ENCODE measurements at places on chromosomes 1 and 21. TPM values are rescaled to one million over a fixed set of nuclear protein-coding genes. Genes with fewer than 3 reads are reported as not detected.

- DNase-seq: no peak
Observed at GRCh38 chr1:179178950-179179349, 50.5 kb downstream of the ABL2 start.

GRCh38 chr1:63033211-63033610 lies 249.3 kb downstream of the ATG4C start:
- DNase-seq: no peak

The TMPRSS15 gene
- not detected for polyA plus RNA-seq

The C2CD2 gene
- 21.9 TPM for polyA plus RNA-seq

The FAM72D gene
- polyA plus RNA-seq: 0.98 TPM

Data from BJ (cell line).